Memory B cell (primary cell): ENCODE measurements at places on chromosomes 6 and 20.

GRCh38 chr6:64811119-64811518 lies 895.9 kb downstream of the EYS start:
- H3K4me1 ChIP-seq = no peaks in the 10 kb centered on the region
- no peaks in the 10 kb centered on the region for H3K27me3 ChIP-seq
- no peak overlapping the region for H3K27ac ChIP-seq
- H3K4me3 ChIP-seq = no peak overlapping the region
- no peak for DNase-seq

DNA sequence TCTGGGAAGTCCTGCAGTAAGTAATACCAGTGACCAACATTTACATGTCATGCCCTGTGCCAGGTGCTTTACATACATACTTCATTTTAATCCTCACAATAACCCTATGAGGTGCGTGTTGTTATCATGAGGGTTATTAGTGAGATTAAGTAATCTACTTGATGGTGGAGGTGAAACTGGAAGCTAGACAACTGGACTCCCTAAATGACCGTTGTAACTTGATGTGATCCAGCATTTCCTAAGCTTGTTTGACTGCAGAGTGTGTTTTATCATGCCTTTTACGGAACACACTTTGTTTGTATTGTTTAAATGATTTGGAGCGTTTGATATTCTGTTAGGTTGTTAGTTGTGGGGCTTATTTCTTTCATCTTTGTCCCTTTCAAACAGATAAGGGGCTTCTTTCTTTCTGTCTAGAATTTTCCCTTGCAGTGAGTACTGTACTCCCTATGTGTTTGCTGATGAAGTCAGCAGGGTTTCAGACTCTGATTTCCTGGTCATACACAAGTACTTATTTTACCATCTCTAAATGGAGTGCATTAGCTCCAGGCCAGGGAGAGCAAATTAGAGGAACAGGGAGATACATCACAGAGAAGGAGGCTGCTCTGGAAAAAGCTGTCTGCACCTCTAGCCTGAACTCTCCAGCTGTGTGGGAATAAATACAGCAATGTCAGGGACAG lies 29.7 kb downstream of the CHMP4B start:
- no peak for DNase-seq
- H3K4me3 ChIP-seq = no peak overlapping the region
- H3K27me3 ChIP-seq = no peaks in the 10 kb centered on the region
- peak overlapping the region; percentile 75 for H3K27ac ChIP-seq
- peaks cover 4% of the 10 kb centered on the region for H3K36me3 ChIP-seq

DNA sequence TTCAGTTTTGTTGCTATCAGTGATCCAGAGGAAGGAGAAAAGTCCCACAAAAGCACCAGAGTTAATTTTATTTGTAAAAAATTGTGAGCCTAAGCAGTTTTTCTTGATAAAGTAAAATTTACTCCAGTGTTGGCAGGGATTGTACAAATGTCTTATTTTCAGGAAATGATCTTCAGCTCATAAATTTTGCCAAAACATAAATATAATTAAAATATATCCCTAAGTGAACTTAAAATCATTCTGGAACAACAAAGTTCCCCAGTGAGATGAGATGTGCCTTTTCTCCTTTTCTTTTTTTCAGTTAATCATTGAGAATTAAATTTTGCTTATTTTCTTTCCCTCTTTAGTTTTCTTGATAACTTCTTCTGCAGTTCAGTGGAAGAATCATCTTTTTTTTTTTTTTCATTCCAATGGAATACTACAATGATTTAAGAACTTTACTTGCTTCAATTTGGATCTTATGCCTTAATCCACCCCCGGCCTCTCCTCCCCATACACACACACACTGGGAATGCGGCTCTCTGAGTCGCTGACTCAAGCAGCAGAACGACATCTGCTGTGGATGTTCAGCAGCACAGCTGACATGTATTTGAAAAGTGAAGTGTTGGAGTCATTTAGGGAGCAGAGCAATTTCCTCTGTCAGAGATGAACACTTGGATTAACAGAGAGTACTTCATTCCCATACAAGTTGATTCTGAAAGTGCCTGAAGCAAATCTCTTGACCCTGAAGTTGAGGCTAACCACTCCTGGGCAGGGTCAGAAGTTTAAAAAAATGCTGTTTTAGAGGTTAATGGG lies 27.7 kb upstream of the LAMA4 start:
- no peak for DNase-seq
- no peak overlapping the region for H3K27ac ChIP-seq
- H3K27me3 ChIP-seq = peaks cover 4% of the 10 kb centered on the region
- no peak overlapping the region for H3K4me3 ChIP-seq
- no peaks in the 10 kb centered on the region for H3K4me1 ChIP-seq
- H3K36me3 ChIP-seq = no peaks in the 10 kb centered on the region

GRCh38 chr6:106658469-106658868 lies 29.1 kb downstream of the QRSL1 start:
- H3K27ac ChIP-seq = peak overlapping the region; percentile 62
- peaks cover 9% of the 10 kb centered on the region for H3K4me1 ChIP-seq
- DNase-seq = no peak
- no peaks in the 10 kb centered on the region for H3K27me3 ChIP-seq

DNA sequence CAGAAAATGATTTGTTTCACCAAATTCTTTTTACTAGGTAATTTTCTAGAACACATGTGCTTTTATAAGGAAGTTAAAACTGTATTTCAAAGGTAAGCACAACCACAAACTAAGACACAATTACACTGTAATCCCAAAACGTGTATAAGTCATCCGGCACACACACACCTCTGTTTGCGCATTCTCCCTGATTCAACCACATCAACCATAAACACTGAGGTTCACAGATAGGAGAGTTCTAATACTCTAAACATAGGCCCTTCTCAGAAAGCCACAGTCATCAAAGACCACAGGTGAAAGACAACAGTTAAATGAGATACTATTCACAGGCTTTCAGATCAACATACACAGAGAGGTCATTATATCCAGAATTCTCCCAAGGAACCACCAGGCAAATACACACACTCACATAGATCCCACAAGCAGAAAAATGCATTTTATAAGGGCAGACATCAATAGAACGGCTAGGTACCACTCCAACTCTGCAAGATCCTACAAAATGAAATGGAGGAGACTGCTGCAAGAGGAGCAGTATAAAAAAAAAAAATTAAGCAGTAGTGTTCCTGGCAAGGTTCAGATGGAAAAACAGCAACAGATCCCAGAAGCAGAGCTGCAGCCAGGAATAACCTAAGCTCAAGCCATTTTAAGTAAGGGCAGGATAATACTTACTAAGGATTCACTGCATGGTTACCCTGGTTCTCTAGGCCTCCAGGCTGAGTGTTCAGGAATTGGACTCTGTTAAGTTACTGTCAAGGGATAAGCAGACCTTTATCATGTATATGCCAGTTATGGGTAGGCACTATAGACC lies 6.6 kb upstream of the FBXO9 start:
- H3K4me3 ChIP-seq = no peak overlapping the region
- no peak for DNase-seq

DNA sequence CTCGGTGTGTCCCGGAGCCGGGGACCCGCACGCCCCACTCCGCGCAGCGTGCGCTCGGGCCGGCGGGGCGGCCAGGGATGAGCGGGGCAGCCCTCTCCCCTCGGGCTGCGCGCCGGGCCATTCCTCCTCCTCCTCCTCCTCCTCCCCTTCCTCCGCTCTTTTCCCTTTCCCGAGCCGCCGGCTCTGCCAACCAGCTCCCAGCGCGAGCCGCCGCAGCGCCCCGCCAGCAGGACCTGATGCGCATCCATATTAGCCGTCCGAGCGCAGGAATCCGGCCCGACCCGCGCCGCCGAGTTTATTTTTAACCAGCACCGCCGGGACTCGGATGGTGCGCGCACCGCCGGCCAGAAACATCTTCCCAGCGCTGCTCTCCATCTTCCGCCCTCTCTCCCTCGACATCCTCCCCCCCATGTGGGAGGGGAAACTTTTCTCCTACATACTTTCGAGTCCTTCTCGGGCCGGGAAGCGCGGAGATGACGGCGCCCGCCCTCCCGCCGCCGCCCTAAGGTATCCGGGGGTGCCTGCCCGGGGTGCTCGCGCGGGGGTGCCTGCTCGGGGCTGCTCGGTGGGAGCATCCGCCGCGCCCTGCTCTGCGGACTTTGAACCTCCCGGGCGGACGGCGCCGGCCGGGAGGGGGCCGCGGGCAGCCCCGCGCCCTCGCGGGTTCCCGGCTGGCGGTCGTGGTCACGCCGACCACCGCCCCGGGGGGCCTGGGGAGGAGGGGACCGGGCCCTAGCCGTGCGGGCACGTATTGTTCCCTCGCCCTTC lies 619 bp downstream of the RREB1 start:
- peak overlapping the region; percentile 92 for H3K4me3 ChIP-seq
- DNase-seq = peak; percentile 54
- peaks cover 30% of the 10 kb centered on the region for H3K4me1 ChIP-seq
- H3K27ac ChIP-seq = peak overlapping the region; percentile 83
- H3K27me3 ChIP-seq = no peaks in the 10 kb centered on the region

- no peak overlapping the region for H3K27ac ChIP-seq
- no peak overlapping the region for H3K4me3 ChIP-seq
- no peak for DNase-seq
- H3K36me3 ChIP-seq = no peaks in the 10 kb centered on the region
Observed at GRCh38 chr20:50194422-50194830, 3.8 kb downstream of the CEBPB start.

- H3K36me3 ChIP-seq = peaks cover 24% of the 10 kb centered on the region
- no peak overlapping the region for H3K4me3 ChIP-seq
Observed at GRCh38 chr6:108476376-108476775, 84.3 kb upstream of the FOXO3 start.

DNA sequence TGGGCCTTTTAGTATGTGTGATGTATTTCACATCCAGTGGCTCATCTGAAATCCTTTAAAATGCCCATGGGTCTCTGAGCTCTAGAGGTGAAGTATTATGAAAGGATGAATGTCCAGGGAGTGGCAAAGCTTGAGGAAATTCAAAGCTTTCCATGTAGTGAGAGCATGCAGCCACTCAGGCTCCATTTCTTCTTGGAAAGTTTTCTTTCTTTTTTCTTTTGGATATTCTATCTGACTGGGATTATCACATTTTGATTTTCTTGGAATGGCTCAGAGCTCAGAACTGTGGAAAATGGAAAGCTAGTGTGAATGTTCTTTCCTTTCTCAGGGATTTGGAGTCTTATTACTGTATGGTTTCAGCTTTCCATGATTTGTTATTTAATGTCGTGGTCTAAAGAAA lies 397.4 kb downstream of the CD109 start:
- no peaks in the 10 kb centered on the region for H3K4me1 ChIP-seq
- no peak overlapping the region for H3K27ac ChIP-seq
- no peaks in the 10 kb centered on the region for H3K36me3 ChIP-seq
- peaks cover 7% of the 10 kb centered on the region for H3K27me3 ChIP-seq
- H3K4me3 ChIP-seq = no peak overlapping the region
- DNase-seq = no peak

GRCh38 chr20:34705397-34706301 lies 1.5 kb downstream of the TP53INP2 start:
- H3K4me1 ChIP-seq = peaks cover 30% of the 10 kb centered on the region
- no peaks in the 10 kb centered on the region for H3K36me3 ChIP-seq
- peaks cover 4% of the 10 kb centered on the region for H3K27me3 ChIP-seq
- H3K27ac ChIP-seq = peak overlapping the region; percentile 99
- H3K4me3 ChIP-seq = peak overlapping the region; percentile 89
- no peak for DNase-seq

DNA sequence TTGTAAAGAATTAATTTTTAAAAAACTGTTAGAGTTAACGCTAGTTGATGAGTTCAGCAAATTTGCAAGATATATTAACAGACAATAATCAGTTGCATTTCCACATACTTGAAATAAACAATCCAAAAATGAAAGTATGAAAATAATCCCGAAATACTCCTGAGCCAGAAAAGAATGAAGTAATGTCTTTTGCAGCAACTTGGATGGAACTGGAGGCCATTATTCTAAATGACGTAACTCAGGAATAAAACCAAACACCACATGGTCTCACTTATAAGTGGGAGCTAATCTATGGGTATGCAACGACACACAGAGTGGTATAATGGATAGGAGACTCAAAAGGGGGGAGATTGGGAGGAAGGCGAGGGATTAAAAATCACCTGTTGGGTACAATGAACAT lies 872.9 kb upstream of the GJE1 start:
- no peak overlapping the region for H3K27ac ChIP-seq
- H3K27me3 ChIP-seq = no peaks in the 10 kb centered on the region
- H3K36me3 ChIP-seq = no peaks in the 10 kb centered on the region
